Bone marrow (tissue), 2 donors: ENCODE measurements at places on chromosomes 12 and 14.

DNA sequence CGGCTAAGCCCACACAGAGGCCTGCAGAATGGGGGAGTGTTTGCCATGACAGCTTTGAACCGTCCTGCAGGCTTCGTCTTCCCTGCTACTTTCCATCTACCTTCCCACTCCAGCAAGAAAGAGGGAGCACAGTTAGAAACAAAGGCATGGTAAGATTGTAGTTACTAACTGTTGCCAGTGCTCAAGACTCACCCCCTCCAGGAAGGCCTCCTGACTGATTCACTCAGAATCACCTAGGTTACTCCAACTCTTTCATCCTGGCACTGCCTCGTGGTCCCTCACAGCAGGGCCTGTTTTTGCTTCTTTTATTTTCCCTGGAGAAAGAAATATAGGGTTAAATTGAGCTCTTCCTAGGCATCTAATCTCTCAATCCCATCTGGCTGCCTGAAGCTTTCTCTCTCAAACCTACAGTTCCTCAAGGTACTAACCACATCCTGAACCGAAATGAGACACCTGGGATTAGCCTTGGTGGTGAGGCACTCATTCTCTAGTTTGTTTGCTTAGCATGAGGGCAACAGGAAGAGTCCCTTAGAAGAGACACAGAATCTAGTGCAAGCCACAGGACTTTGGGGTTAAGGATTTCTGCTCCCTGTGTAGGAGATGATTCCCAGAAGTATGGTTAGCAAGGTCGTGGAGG, 7.8 kb downstream of the GALNT6 start:
- no peak for DNase-seq

DNA sequence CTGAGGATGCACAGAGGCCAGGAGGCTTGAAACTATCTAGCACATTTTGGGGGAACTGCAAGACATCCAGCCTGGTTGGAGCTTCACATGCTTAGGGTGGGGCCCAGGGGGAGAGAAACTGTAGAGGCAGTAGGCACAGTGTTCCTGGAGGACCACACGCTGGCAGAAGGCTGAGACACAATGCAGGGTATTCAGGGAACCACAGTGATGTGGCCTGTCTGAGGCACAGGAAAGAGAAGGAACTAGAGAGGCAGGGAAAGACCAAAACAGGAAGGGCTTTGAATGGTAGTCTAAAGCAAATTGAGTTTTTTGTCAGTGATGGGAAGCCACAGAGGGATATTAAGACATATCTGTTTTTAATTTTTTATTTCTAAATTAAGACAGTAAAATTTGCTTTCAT, 100.2 kb upstream of the PRICKLE1 start:
- no peak for DNase-seq

DNA sequence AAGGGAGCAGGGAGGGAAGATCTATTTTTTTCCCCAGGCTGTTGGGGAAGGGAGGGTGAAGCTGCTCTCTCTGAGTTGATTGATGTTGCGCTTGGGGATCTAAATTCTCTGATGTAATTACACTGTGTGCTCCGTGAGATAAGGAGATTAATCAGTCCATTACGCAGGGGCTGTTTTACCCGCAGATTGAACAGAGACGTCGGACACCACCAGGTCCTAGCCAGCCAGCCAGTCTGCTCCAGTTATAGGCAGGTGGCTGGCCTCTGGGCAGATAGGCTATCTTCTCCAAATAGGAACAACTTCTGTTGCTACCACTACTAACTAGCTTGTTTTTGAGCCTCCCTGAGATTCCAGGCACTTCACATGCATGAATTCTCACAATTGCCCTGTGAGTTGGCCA, 91.1 kb downstream of the SRRM4 start:
- DNase-seq = no peak

DNA sequence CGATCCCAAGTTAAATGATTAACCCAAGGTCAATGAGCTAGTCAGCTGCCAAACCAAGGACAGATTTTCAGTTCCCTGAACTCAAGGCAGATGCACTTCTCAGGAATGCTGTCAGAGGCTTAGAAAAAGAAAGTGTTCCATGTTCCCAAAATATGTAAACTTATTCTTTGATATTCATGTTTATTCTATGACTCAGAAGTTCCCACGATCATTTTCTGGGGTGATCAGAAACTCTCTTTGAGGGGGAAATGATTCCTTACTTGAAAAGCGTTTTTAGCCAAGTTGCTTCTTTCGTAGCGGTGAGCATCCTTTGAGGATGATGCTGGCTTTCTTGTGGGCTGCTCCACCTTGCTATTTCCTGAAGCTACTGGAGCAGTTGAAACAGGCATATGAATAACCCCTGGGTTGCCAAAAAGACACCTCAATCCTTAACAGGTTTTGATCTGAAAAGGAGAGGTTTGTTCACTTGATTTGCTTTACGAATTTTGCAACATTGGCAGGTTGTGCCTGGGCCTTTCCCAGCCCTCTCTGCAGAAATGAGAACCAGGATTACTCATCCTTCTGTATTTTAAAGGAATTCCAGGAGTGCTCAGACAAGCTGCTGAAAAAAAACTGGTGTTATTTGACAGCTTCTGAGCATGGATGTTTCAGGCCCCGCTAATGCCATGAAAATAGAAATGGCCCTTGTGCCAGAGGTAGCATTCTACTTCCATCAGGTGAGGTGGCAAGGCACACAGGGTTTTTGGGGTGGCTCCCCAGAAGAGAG, 121.4 kb upstream of the HIF1A start:
- DNase-seq = no peak

- no peak for DNase-seq
Observed at GRCh38 chr12:24478254-24478653, 470.6 kb downstream of the BCAT1 start.

DNA sequence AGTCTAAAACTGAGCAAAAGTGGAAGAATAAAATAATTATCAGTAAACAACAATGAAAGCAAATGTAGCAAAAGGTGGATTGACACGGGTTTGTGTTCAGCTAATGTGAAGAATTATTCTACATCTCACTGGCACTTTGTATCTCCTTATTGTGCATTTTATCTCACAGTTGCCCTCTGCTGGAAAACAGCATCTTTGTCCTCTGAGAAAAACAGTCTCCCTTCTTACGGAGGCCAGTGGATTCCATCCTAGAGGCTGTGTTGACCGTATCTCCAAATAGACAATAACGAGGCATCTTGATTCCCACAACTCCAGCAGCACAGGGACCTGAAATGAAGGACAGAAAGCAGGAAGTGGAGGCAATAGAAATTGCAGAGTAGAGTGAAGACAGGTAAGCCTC, 51.3 kb upstream of the PLBD1 start:
- no peak for DNase-seq

DNA sequence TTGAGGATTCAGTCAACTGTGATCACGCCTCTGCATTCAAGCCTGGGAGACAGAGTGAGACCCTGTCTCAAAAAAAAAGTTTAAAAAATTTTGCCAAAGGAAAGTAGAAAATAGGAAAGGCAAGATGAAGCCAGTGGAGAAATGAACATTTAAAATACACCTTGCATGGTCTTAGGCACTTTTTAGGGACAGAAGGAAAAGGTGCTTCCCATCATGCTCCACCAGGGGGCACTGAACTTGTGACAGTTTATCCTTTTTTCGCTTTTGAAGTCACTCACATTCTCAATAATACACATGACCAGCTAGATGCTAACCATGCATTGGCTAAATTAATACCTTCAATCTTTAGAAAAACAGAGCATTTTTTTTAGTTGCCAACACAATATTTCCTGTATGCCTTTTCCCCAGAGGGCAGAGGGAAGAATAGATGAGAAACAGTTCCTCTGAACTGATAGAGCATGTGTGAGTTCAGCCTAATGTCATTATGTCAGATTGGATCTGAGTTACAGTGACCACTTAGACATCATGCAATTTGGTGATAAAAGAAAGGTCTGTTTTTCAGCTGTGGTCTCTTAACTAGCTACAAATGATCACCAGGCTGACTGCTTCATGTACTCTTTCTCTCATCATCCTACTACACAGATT, 221.8 kb upstream of the SSTR1 start:
- DNase-seq = no peak

DNA sequence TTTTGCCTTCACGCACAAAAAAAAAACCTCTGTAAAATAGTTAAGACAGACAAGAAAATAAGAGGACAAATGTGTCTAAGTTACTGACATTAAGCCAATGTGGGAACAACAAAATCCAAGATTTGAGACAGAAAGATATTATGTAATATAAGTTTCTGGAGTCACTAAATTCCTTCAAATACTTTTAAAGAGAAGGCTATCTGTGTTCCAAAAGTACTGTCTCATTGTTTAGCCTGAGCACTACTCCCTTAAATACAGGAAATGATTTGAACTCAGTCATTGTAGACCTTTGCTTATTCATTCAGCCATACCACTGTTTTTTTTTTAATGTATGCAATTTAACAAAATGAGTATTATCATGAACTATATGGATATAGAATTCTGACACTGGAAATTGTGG, 82.7 kb upstream of the KITLG start:
- DNase-seq = no peak

DNA sequence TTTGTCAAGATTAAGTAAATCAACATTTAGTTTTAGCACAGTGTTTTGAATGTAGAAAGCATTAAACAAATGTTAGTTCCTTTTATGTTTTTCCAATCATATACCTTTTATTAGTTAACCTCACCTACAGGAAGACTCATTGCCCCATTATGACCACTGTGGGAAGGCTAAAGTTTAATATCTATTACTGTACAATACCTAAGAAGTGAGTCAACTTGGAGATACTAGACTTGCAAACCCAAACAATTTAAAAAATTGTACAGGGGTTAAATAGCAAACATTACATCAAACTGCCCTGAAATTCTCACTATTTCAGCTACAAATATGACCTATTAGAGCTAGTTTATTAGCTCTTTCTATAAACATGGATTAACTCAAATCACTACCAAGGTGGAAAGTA, 8.6 kb upstream of the G2E3 start:
- DNase-seq = no peak

- peak; percentile 48 for DNase-seq
Observed at GRCh38 chr12:120944645-120945217, 33.6 kb upstream of the HNF1A start.
